ENCODE measurements at places on chromosomes 5 and 9. TPM values are rescaled to one million over a fixed set of nuclear protein-coding genes. Genes with fewer than 3 reads are reported as not detected.

The PLPPR1 gene
- not detected for total RNA-seq

The C8G gene
- 1.4 TPM for total RNA-seq

DNA sequence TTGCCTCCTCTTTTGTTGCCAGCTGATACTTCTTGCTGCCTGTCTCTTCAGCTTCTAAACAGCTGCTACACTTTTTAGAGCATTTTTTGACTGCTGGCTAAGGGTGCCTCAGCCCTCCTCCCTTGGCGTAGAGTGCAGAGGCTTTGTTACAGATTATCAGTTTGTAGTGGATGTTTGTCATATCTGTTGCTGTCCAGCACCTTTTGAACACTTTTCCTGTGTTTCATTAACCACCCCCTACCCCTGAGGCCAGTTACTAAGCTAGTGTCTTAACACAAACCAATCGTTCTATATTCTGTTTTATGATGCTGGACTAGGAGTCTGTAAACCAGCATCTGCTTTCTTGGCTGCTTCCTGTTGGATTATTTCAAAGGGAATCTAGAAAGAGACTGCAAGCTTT lies 441.5 kb downstream of the DNAH5 start:
- no peak for DNase-seq

DNA sequence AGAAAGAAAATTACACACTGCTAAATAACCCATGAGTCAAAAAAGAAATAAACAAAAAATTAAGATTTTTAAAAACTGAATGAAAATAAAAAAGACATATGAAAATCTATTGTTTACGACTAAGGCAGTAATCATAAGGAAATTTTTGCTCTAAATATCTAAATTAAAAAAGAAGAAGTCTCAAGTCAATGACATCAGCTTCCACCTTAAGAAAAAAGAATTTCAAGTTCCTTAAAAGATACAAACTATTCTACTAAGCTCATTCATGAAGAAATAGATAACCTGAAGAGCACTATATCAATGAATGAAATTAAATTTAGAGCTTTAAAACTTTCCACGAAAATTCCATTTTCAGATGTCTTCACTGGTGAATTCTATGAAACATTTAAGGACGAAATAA lies 15.7 kb upstream of the STARD4 start:
- no peak for DNase-seq

- DNase-seq, result peak; percentile 86
Measured at GRCh38 chr9:131951905-131952304, 127.8 kb downstream of the MED27 start.

DNA sequence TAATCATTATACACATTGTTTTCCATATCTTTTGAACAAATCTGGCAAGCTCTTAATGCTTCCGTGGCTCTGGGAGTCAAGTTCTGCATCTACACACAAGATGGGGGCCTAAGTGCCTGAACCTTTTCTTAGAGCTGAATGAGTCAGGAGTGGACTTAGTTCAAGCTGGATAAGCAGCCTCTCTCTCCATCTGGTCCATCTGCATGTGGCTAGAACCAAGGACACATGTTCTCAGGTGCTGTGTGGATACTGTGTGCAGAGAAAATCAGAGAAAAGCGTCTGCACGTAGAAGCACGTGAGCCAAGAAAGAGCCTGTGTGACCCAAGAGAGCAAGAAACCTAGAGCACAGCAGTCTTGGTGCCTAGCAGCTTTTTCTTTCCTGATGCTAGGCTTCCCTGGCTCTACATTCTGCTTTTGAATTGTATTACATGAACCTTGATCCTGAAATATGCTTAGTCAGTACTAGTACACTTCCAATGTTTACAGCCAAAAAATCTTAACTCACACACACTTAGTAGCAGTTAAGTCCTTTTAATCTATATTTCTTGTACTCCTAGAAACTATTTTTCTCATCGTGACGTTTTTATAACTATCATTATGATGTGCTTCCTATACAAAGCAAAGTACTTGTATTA lies 1798.9 kb downstream of the MAT2B start:
- DNase-seq, result no peak

DNA sequence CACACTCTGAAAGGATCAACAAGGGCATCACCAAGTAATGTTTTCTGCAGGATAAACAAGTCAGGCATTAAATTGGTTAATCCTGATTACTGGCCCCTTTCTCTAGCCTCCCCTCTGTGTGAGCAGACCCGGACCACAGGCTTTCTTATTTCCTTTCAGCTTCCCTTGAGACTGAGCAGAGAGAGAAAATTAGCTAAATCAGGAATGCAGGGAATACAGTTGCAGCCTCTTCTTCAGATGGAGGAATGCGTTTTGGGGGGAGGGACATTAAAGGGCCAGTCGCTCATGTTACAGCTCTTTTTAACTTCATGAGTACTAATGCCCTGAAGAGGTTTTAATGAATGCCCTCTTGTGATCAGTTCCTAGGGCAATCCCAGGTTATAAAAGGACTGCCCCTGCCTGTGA lies 19.8 kb downstream of the PCDHAC2 start:
- DNase-seq, result no peak

- no peak for DNase-seq
Measured at GRCh38 chr9:108546215-108546614, 309.6 kb downstream of the ACTL7B start.

- DNase-seq, result no peak
Measured at GRCh38 chr5:161846746-161847145, 1.2 kb upstream of the GABRA1 start.

DNA sequence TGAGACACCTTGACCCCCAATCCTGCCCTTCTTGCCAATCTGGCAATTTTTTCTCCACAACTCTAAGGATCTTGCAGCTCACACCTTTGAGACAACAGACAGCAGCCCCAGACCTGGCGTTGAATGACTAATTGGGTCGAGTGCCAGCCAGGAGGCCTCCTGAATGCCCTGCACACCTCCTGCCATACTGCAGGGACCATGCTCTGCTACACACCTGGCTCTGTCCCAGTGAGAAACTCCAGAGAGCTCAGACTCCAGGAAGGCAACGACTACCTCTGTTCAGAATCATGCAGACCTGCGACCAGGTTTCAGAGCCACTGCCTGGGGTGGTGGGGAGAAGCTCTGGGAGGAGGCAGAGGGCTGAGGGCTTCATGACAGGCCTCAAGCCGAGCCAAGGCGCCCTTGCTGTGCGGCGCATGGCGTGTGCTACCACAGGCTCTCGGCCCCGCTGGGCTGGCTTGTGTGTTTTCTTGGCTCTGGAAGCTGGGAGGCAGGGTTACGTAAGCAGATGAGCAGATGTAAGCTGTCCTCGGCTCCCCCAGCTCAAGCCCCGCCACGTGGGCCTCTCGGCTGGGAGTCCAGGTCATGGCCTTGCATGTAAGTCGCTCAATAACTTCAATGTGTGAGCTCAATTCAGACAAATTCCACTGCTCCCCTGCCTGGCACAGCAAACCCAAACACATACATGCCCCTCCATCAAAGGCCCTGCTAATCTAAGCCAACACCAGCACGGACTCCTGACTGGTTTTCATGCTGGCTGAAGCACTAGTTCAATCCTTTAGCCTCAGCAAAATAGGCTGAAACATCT lies 27.5 kb downstream of the B4GALT1 start:
- DNase-seq, result peak; percentile 88

DNA sequence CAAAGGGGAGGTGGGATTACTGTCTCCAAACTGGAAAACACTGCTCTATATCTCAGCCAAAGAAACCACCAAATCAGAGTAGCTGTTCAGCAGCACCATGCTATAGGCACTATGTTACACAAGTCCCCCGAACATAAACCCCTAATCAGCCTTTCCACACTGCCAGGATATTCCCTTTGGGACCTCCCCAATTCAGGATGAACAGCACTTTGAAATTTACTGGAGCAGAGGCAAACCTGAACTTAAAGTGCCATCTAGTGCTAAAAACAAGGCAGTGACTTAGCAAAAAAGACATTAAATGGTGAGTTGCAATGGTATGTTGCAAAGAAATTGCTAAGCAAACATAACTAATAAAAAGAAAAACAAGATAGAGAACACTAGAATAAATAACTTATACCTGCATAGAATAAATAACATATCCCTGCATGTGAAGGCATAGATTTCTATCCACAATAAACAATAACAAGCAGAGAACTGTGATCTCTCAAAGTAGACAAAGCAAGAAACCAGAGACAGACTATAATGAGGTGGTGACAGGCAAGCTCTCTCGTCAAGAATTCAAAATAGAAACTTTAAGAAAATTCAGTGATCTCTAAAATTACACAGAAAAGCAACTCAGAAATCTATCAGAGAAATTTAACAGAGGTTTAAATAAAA lies 584.4 kb upstream of the ACO1 start:
- no peak for DNase-seq

GRCh38 chr5:138981586-138981985 lies 106.5 kb upstream of the LRRTM2 start:
- no peak for DNase-seq

Measured in posterior vena cava (tissue), 2 donors.